CD4-positive, alpha-beta memory T cell (primary cell): ENCODE measurements at places on chromosomes 3 and 15.

DNA sequence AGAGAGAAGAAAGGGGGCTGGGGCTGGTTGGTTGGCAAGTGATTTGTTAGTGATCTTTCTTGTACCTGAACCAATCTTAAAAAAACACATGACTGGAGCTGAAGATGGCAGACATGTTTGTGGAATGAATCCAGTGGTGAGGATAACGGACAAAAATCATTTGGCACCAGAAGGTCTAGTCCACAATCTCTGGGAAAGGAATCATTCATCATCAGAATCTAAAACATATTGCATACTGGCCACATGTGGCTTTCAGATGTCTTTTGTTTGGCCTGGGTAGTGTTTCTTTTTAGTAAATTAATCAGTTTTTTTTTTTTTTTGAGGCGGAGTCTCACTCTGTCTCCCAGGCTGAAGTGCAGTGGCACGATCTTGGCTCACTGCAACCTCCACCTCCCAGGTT, 5.0 kb downstream of the NEK11 start:
- DNase-seq, result no peak

DNA sequence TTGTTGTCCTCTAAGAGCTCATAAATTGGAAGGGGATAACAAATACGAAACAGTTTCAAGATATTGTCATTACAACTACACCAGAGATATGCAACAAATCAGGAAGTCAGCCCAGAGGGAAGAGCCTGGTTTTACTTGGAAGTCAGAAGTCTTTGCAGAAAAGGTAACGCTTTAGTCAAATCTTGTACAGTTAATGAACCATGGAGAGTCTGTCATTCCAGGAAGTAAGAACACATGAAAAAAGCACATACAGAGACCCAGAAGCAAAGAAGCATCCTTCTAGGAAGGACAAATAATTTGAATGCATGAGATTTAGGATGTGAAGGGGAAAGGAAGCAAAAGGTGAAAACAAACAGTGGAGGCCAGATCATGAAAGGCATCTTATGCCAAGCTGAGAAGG, 19.6 kb downstream of the DYNC1LI1 start:
- DNase-seq, result no peak

DNA sequence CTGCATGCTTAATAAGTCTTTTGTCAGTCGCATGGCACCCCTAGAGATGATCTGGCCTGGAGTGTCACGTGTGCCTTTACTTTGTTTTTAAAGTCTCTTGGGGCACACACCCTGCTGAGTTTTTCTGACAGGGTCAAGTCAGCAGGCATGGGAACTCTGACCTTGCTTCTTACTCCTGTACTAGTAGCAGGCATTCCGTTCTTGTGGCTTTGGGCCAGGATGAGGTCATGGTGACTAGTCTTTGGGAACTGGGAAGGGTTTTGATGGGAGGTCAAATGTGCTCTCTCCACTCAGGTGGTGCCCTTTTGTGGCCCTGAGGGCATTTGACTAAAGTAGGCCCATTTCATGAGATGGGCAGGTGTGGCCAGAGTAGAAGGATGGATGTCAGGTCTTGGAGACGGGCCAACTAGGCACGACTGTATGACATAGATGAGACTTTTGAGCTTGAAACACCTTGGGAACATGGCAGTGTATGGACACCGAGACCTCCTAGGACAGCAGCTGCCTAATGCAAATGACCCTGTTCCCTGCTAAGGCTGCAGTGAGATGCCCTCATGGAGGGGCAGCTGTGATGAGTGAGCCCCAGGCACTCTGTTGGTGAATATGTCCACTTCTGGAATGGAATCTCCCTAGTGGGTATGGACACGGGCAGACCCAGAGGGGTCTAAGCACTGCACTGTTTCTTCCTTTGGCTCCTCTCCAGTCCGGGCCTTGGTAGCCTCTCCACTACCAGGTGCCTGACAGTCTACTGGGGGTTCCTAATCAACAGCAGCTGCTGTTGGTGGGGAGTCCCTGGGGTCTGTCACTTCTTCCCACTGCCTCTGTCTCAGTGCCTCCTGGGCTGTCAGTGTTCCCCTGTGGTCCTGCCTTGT, 16.4 kb downstream of the SRPRB start:
- DNase-seq, result no peak

DNA sequence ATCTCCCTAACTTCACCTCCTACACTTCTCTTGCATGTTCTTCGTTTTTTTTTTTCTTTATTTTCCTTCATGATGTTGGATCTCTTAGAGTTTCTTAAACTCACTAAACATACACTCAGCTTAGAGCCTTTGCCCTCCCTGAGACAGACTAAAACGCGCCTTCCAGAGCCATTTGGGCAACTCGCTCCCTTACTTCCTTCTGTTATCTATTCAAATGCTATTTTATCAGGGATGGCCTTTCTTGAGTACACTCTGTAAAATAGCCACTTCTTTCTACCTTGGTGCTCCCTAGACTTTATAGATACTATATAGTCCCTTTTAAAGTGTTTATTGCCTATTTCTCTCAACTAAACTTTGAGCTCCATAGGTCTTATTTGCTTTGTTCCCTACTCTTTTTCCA, 598.2 kb upstream of the NECTIN3 start:
- DNase-seq, result no peak
